Stimulated activated CD4-positive, alpha-beta T cell treated with anti-CD3 and anti-CD28 coated beads, Interleukin-1b, Interleukin-23, amount 100 ng/mL, for 4 hours (primary cell): ENCODE measurements at places on chromosomes 7 and 10.

DNA sequence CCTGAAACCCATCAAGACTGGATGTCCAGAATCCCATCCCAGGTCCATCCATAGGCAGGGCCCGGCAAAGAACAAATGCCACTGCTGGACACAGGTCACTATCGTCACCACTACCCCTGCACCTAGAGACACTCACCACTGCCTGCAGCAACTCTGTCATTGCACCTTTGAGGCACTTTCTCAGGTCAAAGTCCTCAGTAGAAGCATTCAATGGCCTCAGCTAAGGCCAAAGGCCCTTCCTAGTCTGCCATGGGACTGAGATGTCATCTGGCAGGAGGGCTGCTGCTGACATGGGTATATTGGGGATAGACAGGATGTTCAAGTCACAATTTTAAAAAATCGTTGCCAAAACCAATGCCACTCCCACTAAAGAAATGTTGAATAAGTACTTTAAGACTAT, 58.7 kb downstream of the GPAM start:
- no peak for DNase-seq

GRCh38 chr7:157832421-157832820, 495.6 kb downstream of the DNAJB6 start:
- no peak for DNase-seq

- DNase-seq, result no peak
Measured at GRCh38 chr7:74554178-74554577, 100.5 kb downstream of the GTF2IRD1 start.

GRCh38 chr7:150399421-150400007, 20.4 kb downstream of the ZNF775 start:
- no peak for DNase-seq

DNA sequence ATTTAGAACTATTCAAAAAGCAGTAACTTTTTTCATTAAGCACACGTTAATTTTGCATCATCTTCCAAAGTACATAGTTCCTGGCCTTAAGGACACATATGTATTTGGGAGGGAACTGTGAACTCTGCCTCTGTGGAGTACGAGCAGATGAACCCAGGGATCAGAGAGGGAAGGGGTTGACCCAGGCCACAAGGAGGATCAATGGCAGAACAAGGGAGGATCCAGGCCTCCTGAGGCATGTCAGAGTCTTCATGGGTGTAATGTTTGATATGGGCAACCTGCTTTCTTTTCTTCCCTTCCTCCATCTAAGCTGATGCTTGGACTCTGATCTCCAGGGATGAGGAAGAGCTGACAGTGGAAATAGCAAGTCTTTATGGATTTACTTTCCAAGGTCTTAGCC, 164.0 kb downstream of the SH2D4B start:
- no peak for DNase-seq

DNA sequence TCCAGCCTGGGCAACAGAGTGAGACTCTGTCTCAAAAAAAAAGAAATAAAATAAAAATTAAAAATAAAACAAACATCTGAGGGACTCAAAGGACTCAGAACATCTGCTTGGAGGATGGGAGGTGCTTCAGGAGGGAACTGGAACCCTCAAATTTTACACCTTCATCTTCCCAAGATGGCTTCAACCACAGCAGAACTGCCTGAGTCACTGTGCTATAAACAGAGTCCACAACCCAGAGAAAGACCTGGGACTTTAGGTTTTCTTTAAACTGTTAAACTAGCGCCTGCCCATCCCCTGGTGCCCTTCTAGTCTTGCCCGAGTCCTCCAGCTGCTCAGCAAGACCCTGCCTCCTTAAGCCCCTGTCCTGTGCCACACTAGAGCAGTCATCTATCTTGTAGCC, 40.8 kb downstream of the RGS10 start:
- no peak for DNase-seq

DNA sequence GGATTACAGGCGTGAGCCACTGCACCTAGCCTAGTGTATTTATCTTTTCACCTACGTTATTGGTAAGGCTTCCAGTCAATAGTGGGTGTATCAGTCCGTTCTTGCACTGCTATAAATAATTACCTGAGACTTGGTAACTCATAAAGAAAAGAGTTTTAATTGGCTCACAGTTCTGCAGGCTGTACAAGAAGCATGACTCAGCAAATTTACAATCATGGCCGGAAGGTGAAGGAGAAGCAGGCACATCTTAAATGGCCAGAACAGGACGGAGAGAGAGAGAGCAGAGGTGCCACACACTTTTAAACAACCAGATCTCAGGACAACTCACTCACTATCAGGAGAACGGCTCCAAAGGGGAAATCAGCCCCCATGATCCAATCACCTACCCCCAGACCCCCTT, 873.3 kb upstream of the AUTS2 start:
- DNase-seq, result no peak

- DNase-seq, result no peak
Measured at GRCh38 chr7:98515201-98515600, 101.9 kb upstream of the NPTX2 start.
